Calu3 (cell line): ENCODE measurements at places on chromosomes 2 and 18. TPM values are rescaled to one million over a fixed set of nuclear protein-coding genes. Genes with fewer than 3 reads are reported as not detected.

Gene ZNG1B
- total RNA-seq = 45.0 and 49.7 TPM in 2 replicates

DNA sequence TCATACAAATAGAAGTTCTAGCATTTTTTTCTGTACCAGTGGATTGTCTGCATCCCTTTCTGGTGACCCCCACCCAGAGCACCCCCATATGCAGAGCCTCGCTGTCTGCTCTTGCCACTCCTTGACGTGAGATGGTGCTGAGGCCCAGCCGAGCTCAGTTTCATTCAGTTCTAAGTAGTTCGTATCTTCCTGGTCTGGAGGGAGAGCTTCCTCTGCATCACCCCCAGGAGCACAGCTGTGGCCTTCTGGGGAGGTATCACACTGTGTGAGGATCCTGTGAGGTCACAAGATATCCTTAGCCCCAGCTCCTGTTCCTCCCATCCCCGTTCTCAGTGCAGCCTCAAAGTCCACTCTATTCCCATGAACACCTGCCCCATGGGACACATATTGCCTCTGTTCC is 132.7 kb downstream of the PTGR3 start:
- DNase-seq = no peak

DNA sequence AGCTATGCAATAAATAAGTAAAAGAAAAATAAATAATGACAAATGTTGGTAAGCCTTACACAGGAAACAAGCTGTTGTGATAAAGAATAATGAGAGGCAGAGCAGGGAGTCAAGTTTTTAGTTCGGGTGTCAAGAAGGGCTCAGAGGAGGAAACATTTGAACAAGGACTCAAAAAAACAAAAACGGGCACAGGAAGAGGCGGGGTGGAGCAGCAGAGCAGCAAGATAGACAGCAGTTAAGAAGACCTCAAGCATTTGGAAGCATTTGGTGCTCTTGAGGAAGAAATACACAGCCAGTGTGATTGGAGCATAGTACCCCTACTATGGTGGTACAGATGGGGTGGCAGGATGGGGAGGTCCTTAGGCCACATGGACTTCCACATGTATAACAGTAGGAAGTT is 2.8 kb downstream of the TMEM169 start:
- no peak for DNase-seq

- peak; percentile 80 for DNase-seq
Observed at GRCh38 chr2:165015052-165015642, 59.8 kb upstream of the SLC38A11 start.

Gene TOGARAM2
- total RNA-seq = 0.47 and 0.85 TPM in 2 replicates

- DNase-seq = no peak
Observed at GRCh38 chr18:57767259-57768050, 35.7 kb downstream of the ATP8B1 start.

DNA sequence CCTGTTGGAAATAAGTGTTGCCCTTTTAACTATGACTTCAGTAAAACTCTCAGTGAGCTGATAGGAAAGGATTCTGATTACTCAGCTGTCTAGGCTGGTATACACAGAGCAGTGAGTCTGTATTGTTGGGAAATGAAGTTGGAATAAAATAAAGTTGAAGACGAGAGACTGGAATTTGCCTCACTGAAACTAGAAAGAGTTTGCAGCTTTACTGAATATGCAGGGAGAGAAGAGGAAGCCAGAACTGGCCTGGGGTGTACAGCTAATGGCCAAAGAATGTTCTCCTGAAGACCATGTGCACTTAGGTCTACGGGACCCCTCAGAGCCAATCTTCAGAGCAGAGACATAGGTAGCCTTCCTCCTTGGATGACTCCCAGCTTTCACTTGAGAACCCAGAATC is 26.5 kb downstream of the EIF4E2 start:
- no peak for DNase-seq

- DNase-seq = no peak
Observed at GRCh38 chr2:170218931-170219330, 41.0 kb downstream of the MYO3B start.

Gene FAP
- total RNA-seq = 0.61 and 2.1 TPM in 2 replicates

GRCh38 chr18:67453901-67454300 is 62.6 kb downstream of the DSEL start:
- no peak for DNase-seq
